ENCODE measurements at places on chromosomes 13 and 19.

- no peak for DNase-seq
These were observed 85.7 kb downstream of the TM9SF2 start for GRCh38 chr13:99587021-99587420.

DNA sequence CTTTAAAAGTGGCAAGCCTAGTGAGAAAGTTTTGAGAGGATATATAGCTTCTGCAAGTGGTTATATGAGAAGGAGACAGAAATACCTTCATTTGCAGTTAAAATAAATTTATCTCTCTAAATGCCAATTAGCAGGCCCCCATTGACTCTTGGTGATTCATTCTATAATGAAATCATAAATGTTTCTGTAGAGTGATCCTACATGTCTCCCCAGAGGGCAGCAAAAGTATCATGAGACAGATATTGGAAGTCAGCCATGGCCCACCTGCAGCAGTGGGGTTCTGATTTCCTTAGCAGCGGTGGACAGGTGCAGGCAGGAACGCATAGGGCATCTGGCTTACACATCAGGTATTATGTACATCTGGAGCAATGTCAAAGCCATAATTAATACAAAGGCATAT lies 385.4 kb upstream of the SLC10A2 start:
- DNase-seq, result no peak

GRCh38 chr13:101449790-101450748 lies 2.4 kb upstream of the ITGBL1 start:
- DNase-seq, result no peak

DNA sequence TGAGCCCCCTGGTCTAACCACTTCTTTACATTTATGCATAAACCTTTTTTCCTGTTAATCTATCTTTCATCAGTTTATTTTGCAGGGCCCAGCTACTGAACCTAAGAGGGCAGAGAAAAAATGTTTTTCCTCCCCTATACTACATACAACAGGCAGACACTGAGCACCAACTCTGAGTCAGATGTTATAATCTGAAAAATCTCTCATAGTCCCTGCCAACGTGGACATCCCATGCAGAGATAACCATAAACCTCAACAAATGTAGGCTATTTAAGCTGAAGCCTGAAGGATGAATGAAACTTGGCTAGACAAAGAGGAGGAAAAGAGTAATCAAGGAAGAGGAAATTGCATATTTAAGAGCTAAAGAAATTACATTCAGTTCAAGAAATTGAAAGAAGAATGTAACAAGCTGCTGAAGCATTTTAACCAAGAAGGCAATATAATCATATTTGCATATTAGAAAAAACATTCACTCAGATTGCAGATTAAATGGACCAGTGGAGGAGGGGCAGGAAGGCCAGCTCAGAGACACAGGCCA lies 2.6 kb downstream of the NEK3 start:
- no peak for DNase-seq

DNA sequence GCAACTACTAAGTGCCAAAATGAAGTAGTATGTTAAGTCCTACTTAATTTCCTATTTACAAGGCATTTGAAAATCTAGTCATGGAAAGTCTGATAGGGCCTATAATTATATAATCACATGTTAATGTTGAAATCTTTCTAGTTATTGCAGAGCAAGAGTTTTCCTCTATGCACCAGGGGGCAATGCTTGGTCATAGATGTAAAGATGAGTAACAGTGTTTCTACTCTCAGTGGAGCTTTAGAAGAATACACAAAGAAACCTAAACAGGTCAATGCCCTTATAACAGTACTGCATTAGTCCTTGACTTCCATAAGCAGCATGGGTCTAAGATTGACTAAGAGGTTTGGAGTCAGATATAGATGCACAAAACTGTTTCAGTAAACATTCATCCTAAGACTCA lies 218.7 kb downstream of the KCTD12 start:
- DNase-seq, result no peak
